ENCODE measurements at places on chromosomes 7 and 10.

DNA sequence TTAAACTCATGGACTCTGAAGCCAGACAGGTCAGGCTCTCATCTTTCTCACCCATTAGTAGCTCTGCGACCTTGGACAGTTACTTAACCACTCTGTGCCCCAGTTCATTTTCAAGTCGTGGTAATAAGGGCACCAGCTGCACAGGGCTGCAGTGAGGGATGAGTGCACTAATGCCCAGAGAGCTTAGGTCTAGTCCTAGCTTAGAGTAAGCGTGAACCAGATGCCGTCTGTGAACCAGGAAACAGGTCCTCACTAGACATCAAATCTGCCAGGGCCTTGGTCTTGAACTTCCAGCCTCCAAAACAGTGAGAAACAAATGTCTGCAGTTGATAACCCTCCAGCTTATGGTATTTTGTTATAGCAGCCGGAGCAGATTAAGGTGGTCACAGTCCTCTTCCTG is 222.4 kb upstream of the PFKP start:
- DNase-seq, result no peak

DNA sequence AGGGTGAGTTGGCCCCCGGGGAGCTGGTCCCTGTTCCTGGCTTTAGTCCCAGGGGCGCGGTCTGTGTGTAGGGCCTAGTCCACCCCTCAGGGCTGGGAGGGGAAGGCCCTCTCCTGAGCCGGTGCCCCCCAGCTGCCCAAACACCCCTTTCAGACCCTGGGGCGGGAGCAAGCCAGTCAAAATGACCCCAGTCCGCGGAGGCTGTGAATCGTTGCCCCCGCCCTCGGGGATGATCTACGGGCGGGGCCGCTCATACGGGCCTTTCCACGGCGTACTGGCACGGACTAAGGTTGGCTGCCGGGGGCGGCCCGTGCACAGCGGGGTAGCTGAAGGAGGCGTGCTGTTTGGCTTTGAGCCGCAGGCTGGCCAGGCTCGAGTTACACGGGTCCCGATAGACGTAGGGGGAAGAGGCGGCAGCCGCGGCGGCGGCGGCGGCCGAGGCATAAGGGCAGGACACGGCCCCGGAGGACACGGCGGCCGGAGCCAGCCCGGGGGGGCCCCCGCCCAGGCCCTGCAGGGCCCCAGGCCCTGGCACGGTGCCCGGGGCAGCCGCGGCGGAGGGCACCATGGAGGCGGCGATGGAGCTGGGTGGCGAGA is 4.3 kb downstream of the ELOVL3 start:
- DNase-seq, result peak; percentile 94

GRCh38 chr10:44805466-44806210 is 105.5 kb upstream of the TMEM72 start:
- no peak for DNase-seq

GRCh38 chr7:26054386-26054785 is 97.6 kb upstream of the NFE2L3 start:
- DNase-seq, result no peak

DNA sequence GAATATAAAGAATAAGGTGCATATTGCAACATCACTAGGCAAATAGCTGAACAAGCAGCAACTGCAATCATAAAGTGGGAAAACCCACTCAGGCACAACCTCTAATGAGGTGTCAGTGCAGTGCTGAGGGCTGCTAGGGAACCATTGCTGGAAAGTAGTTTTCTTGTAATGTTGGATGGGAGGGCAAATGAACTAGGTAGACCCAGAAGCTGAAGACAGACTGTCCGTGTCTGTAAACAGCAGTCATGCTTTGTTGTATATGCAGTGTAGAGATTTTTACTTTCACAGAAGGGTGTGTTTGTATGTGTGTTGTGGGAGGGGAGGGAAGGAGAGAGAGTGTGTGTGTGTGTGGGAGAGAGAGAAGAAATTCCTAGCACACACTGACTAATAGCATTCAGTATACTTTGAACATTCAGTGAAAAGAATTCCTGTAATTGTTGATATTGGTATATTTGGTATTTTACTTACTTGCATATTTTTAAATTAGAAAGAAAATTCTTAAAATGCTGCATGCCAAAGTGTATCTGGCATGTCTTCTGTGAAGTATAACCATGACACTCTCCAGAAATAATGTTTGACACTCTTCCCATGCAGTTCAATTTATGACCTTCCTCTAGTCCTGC is 28.8 kb downstream of the ITGB8 start:
- DNase-seq, result peak; percentile 74

DNA sequence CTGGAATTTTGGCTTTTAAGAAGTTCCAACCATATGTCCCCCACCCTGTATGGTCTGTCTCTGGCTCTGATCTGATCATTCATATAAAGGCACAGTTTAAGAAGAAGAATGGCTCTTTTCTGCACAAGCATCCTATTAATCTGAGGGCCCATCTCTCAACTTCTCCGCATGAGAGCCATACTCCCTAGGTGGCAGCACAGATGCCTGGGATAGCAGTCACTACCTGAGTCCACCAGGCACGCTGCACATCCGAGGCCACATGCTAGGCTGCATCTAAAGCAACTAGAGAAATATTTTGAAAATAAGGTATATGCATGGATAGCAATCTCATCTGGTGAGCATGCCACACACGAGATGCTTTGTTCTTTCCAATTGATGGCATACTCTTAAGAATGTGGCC is 565.5 kb downstream of the PARD3 start:
- DNase-seq, result no peak
